ENCODE measurements at places on chromosomes 5 and 9.
A peak's percentile ranks its signal among the peaks of the same experiment; 100 is the strongest.

- no peak for DNase-seq
These were observed 22.5 kb downstream of the TMEM268 start for GRCh38 chr9:114633438-114634089.

- no peak for DNase-seq
These were observed 104.1 kb upstream of the ZNF462 start for GRCh38 chr9:106758911-106759310.

DNA sequence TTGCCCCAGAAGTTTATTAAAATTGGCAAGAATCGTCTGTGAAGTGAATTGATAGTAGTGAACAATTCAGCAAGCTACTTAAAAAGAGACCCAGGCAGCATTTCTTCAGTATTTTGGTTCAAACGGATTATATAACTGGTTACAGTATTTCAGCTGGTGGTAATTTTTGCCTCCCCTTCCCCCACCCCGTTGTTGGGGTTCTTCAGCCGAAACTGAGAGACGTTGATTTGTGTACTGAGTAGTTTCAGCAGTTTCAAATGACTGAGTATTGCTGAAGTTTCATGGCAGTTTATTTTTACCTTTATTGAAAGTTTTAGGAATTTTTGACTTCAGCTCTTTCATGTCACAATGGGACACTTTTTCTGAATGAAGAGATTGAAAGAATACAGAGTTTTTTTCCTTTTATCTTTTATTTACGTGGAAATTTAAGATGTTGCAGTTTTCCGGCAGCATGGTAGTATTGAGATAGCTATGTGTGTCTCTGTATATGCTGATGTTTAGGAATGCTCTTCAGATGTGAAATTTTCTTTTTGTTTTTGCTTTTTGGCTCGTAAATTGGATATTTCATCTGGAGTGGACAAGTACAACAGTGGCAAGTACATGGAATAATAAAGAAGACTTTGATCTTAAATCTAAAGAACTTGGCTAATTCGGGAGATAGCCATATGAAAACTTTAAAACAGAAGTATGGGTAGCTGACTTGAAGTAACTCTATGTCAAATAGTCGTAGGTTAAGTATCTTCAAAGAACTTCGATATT is 1.9 kb downstream of the GPBP1 start:
- no peak for DNase-seq

DNA sequence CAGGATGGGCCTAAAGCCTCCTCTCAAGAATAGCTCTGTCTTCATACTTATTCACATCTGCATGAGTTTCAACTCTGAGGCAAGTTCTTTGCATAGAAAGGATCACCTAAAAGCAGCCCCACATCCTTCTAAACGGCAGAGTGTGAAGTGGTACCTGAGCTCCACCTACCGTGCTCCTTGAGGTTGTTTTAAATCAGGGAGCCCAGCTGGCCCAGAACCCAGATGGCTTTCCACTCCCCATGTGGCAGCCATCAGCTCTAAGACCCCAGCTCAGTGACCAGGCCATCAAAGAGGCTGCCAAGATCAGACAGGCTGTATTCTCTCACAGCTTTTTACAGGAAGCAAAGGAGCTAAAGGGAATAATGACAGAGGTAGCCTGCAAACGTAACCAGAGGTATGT is 299.3 kb downstream of the RASEF start:
- no peak for DNase-seq

DNA sequence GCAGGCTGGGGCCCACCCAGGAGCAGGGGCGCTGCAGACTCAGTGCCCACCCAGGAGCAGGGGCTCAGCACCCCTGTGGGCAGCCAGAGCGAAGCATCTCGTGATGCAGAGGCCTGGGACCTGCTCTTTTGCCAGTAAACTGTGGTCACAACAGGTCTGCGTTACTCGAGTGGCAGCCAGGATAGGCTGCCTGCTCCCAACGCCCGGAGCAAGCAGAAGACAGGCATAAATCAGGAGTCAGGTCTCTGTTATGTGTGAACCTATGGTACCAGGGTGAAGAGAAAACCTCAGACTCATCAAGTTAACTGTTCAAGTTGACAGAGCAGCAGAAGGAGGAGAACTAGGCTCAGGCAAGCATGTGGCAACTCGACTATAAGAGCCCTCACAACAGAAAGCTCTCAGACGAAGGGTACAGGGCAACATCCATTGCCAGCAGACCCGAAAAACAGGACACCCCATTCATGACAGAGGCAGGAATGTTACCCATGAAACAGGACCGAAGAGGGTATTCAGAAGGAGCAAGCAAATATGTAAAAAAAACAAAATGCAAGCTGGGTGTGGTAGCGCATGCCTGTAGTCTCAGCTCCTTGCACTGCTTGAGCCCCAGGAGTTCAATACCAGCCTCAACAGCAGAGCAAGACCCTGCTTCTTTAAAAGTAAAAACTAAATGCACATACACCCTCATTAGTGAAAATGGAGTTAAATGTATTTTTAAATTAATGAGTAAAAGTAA is 71.7 kb downstream of the GOLPH3 start:
- DNase-seq = no peak

GRCh38 chr5:59157068-59157467 is 574.2 kb downstream of the RAB3C start:
- no peak for DNase-seq

DNA sequence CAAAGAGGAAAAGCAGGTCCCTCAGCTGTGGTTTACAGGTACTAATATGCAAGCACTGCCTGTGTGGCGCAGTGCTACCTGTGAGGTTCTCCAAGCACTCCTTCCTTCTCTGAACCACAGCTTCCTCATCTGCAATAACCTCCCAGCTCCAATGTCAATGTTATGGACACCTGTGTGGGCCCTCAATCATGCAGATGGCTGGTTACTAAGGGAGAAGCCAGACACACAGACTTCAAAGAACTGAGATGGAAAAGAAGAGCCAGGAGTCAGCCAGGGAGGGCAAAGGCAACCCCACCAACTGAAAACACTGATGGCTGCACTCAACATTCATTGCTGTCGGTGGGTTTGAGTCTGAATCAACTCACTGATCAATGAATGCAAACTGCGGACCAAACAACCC is 77.7 kb downstream of the NR6A1 start:
- DNase-seq = no peak

DNA sequence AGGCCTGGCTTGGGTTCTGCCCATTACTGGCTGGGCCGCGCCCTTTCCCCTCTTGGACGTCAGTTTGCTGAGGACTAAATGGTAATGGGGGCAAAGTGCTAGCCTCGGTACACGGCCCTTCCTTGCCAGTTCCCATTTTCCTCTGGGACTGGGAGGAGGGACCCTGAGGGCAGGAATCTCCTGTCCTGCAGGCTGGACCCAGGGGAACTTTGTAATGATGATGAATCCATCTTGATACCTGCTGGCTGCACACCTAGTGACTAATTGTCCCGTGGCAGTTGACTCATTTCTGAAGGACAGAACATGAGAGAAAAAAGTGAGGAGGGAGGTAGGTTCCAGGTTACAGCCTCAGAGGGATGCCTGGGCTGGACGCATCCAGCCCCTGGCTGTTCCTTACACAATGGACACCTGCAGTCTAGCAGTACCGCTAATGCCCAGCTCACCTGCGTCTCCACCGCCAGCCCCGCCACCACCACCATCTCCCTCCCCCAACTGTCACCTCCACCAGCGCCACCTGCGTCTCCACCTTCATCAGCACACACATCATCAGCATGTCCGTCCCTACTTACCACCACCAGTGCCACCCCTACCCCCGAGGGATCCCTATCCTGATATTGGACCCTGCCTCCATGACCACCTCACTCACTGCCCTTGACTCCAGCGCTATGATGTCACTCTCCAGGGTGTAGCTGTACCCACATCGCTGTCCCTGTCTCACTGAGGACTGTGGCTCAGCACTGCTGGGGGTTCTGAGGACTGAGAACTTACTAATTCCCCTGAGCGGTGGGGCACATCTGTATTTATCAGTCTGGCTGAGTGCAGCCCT is 4.3 kb downstream of the CDHR2 start:
- DNase-seq = no peak

- DNase-seq = no peak
These were observed 15.2 kb downstream of the GARNL3 start for GRCh38 chr9:127279717-127280285.

DNA sequence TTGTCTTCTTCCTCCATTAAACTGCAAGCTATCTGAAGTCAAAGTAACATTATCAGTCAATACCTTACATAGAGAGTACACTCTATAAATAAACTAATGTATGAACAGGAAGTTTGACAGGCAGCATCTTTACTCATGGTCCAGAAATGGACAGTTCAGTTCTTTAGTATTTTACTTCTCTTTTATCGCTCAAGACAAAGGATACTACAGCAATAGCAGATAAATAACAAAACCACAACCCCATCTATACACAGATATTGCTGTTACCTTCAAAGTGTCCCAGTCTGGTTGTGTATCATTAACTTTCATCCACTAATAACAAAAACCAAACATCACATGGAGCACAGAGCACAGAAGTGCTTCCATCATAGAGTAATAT is 46.4 kb downstream of the SEMA5A start:
- no peak for DNase-seq

DNA sequence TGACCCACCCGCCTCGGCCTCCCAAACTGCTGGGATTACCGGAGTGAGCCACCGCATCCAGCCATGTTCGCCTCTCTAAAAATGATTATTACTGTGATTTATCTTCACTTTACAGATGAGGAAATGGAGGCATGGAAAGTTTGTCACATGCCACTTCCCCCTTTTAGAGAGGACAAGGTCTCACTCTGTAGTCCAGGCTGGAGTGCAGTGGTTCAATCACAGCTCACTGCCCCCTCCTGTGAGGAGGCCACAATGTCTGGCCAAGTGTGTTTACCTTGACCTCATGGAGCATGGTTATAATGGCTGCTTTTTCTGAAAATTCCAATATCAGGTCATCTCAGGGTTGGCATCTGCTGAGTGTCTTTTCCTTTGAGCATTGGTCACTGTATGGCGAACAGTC is 6.7 kb downstream of the PRRT1B start:
- no peak for DNase-seq

DNA sequence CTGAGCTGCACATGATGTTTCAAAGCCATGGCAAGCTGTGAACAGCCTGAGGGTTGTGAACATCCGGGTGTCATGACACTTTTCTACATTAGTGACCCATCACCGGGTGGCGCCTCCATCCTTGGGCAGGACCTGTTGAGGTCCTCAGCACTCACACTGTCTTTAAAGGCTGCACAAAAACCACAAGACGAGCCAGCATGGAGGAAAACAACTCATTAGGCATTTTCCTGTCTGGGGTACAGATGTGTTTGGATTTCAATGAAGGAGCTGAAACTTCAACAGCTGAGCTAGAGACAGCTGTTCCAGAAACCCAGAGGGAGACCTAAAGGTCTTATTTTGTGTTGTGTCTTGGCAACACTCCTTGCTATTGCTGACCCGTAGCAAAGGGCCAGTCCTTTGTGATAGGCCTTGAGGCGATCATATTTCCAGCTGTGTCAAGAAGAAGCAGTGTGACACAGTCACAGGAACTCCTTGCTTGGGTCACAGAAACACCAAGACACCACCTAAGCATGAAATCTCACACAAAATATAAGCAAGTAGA is 151.8 kb upstream of the VLDLR start:
- DNase-seq = no peak

GRCh38 chr5:137470111-137470920 is 28.8 kb downstream of the SPOCK1 start:
- DNase-seq = peak; percentile 71

Data from T1000 (cell line).